Right ventricle myocardium inferior (tissue), 1 donor: ENCODE measurements at places on chromosomes 4 and X. TPM values are rescaled to one million over a fixed set of nuclear protein-coding genes. Genes with fewer than 3 reads are reported as not detected.

The LAMTOR3 gene
- 36.3 TPM for total RNA-seq

The KIT gene
- 1.5 TPM for total RNA-seq

The ZCCHC18 gene
- 0.22 TPM for total RNA-seq

The PNMA6F gene
- not detected for total RNA-seq

The HGFAC gene
- total RNA-seq: 1.5 TPM

The ADGRL3 gene
- total RNA-seq: 3.7 TPM

The MED28 gene
- 22.0 TPM for total RNA-seq

The CLNK gene
- total RNA-seq: not detected

The SOWAHB gene
- not detected for total RNA-seq

The DGKK gene
- not detected for total RNA-seq

The TLR6 gene
- total RNA-seq: 1.5 TPM

The TRO gene
- 1.8 TPM for total RNA-seq

The UNC5C gene
- total RNA-seq: 2.1 TPM

The SPOCK3 gene
- not detected for total RNA-seq

The NHSL2 gene
- 5.7 TPM for total RNA-seq

The BEX3 gene
- 158 TPM for total RNA-seq

The PRRG3 gene
- 3.4 TPM for total RNA-seq

- DNase-seq: no peak
Measured at GRCh38 chr4:21507439-21507838, 441.1 kb downstream of the KCNIP4 start.

- peak; percentile 69 for DNase-seq
Measured at GRCh38 chrX:46649421-46650260, 76.1 kb downstream of the CHST7 start.

DNA sequence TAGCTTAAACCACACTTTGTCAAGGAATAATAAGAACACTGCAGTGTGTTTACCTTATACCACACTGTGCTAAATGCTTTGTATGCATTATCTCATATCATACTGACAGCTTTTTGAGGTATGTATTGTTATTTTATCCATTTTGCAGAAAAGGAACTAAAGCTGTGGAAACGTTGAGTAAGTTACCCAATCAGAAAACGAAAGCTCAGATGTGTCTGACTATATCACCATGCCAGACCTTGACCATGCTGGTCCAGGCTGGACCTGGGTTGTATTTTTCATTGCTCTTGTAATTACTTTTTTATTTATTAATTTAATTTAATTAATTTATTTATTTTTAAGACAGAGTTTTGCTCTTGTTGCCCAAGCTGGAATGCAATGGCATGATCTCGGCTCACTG lies 2.1 kb downstream of the HSD17B11 start:
- no peak for DNase-seq

- DNase-seq: no peak
Measured at GRCh38 chr4:56723201-56723605, 42.1 kb upstream of the HOPX start.

DNA sequence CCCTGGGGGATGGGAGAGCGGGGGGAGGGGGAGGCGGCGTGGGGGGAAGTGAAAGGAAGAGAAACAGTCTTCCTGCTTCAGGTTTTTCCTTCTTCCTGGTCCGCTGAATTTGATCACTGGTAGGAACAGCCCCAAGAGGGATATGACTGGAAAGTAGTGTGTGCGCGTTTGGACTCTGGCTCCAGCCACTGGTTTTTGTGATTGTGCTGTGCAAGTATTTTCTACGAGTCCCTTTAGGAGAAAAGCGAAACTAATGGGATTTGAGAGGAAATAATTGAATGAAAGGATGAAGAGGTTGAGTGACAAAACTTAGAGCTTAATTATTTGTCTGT lies 836 bp downstream of the PRRG1 start:
- no peak for DNase-seq

DNA sequence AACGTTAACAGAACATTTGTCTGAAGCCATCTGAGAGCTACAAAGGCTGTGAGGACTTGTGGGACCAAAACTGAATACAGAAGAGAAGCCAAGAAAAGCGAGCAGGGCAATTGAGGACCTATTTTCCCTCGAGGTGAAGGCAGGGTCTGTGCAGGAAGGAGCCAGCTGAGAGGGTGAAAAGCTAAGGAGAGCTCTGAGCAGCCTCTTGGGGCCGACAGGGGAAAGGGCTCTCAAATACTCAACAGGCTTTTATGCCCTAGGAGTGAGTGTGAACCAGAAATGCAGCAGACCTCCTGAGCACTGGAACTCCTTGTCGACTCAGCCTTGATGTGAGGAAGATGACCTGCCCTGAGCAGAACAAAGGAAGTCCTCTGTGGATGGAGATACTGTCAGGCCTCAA lies 54.2 kb downstream of the C4orf50 start:
- no peak for DNase-seq

- DNase-seq: no peak
Measured at GRCh38 chrX:11430271-11430670, 137.1 kb downstream of the AMELX start.

- DNase-seq: no peak
Measured at GRCh38 chr4:169437299-169438047, 166.7 kb upstream of the SH3RF1 start.

DNA sequence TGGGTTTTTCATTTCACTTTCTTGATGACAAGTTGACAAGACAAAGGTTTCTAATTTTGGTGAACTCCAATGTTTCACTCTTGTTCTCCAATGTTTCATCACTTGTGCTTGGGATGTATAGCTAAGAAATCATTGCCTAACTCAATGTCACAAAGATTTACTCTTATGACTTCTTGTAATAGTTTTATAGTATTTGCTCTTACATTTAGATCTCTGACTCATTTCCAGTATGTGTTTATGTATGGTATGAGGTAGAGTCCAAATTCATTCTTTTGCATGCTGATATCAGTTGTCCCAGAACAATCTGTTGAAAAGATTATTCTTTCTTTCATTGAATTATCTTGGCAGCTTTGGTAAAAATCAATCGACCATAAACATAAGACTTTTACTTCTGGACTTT lies 12.2 kb upstream of the NWD2 start:
- DNase-seq: no peak

DNA sequence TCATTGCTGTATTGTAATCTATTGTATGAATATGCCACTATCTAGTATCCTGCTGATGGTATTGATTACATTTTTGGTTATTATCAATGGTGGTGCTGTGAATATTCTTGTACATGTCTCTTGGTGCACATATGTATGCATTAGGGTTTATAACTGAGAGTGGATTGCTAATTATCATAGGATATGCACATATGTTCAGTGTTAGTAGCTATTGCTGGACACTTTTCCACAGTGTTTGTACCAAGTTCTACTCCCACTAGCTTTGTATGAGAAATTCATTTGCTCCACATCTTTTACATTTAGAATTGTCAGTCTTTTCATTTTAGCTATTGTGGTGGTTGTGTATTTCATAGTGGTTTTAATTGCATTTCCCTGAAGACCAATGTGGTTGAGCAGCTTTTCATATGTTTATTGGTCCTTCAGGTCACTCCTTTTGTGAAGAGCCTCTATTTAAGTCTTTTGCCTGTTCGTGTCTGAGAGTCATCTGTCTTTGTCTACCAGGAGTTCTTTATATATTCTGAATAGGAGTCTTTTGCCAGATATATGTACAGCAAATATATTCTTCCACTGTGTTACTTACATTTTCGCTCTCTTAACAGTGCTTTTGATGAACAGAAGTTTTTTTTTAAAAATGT lies 87.1 kb downstream of the TBC1D19 start:
- no peak for DNase-seq

GRCh38 chrX:51487960-51488267 lies 8.5 kb downstream of the NUDT11 start:
- no peak for DNase-seq

DNA sequence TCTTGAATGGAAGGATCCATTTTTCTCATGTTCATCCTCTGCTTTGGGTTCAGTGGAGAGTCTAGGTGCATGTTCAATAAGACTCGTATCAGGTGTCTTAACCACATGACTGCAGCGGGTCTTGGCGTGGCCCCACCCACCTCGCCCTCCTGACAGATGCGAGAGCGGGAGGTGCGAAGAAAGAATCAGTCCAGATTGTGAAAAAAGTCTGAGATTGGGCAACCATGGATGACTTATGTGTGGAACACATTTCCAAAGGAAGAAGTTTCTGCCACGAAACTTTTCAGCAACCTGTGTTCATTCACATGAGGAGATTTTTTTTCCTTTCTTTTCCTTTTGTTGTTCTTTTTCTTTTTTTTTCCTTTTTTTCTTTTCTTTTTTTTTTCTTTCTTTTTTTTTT lies 66.8 kb downstream of the NSD2 start:
- no peak for DNase-seq

GRCh38 chrX:13790206-13791131 lies 26.4 kb downstream of the GPM6B start:
- DNase-seq: no peak

DNA sequence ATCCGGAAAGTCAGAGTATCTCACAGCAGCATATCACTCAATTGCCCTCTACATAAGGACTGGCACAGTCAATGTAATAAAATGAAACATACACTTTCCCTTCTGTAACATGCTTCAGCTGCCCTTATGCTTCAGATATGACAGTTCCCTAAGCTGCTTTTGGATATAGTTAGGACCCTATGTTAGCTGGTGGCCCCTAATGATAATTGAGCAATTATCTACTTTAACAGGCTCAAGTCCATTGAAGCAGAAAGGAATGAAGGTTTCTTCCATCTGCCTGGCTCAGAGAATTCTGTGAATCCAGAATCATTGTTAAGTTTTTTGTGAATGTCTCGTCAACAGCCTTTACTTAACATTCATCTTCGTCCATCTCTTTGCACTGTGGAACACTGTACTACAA lies 951.2 kb upstream of the DIAPH2 start:
- DNase-seq: no peak

GRCh38 chrX:118727686-118728339 lies 407 bp downstream of the IL13RA1 start:
- peak; percentile 73 for DNase-seq

GRCh38 chr4:169372791-169373190 lies 102.0 kb upstream of the SH3RF1 start:
- no peak for DNase-seq

GRCh38 chr4:119100655-119101054 lies 35.0 kb upstream of the MYOZ2 start:
- no peak for DNase-seq

GRCh38 chr4:76563454-76564122 lies 128.6 kb downstream of the SHROOM3 start:
- no peak for DNase-seq

DNA sequence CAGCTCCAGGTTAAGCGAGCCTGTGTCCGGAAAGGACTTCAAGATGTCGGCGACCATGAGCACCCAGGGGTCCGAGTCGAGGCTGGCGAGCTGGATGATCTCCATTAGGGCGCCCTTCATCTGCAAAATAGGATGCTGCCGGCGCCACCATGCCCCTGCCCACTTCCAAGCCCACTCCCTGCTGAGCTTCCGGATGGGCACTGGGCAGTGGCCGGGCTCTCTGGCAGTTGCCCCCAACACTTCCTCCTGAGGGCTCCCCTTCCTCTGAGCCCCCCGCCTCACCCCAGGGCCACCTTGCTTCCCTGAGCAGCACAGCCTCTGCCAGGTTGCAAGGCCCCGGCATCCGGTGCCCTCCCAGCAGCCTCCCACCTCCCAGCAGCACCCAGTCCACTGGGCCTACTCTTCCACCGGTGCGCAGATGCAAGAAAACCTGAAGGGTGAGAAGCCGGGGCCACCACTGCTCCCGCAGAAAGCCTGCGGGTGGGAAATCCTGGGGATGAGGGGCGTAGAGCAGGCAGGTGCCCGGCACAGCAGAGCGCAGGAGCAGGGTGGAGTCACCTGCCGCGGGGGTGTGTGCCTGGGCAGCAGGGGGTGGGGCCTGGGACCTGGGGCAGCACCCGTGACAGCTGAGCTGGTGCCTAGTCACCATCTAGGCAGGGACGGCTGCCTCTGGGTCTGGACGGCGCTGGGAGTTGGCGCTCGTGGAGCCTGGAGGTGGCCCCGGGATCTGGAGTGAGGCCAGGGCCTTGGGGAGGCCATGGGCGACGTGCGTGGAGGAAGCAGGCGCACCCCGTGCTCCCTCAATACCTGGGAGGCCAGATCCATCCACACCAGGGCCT lies 17.0 kb downstream of the NELFA start:
- no peak for DNase-seq

DNA sequence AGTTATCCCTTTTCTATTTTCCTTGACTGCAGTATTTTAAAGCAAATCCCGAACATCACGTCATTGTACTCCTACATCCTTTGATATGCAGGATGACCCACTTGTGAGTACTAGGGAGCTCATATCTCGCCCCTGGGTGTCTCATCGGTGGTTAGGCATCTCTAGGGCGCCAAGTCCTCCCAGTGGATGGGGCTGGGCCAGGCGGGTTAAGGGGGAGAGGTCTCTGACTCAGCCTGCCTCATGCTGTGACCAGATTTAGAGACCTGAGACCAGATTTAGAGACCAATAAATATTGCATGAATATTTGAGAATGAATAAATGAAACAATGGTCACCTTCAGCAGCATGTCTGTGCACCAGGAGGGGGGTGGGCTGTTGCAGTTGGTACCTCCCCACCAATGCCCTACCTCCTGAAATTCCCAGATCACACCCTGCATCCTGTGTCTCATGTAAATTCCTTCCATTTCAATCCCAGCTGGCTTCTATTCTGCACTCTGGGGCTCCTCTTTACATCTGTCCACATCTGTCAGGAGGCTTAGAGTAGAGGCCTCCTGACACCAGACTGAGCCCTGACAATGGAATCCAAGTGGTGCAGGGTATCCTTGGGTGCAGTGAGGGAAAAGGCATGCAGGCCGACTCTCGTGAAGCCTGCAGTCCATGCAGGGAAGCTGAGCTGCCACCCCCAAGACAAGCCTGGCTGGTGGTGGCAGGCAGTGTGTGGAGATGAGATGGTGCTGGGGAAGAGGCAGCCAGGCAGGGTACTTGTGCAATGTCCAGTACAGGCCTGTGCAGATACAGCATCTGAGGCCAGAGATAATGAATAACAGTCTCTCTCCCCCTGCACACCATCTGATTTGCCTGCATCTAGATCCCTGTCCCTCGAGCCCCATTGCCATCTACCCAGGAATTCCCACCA lies 5.2 kb downstream of the APLN start:
- DNase-seq: no peak

- no peak for DNase-seq
Measured at GRCh38 chr4:5052204-5052702, 973 bp downstream of the STK32B start.

GRCh38 chr4:188377816-188378215 lies 238.6 kb downstream of the TRIML1 start:
- no peak for DNase-seq

DNA sequence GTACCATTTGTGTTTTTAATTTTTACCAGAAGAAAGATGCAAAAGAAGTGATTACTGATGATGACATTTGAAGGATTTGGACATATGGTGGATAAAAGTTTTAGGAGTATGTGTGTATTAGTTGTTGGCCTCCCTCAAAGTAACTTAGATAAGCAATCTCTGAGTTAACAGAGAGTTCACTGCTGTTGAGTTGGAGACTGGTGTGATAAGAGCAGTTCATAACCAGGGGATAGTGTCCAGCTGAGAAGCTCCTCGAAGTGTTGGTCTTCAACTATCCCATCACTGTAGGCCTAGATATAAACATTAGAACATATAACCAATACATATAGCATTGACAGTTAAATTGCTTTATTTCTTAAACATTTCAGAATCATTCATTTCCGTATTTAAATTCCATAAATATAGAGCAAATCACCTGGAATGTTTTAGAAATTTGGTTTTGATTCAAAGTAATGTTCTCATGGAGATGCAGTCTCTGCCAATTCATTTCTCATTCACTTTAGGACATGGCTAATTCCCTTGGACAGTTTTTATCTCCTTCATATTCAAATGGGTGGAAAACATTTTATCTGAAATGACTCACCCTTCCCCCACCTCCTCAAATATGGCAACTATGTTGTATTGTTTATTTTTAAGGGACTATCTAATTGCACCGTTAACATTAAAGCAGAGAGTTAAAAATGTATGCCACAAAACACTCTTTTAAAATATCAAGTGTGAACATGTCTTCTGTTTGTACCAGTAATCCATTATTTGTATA lies 136.8 kb upstream of the SLC4A4 start:
- no peak for DNase-seq
